ENCODE measurements at places on chromosomes 3 and 15.

GRCh38 chr15:60989696-60990095 lies 239.4 kb downstream of the RORA start:
- no peak for DNase-seq

GRCh38 chr3:159301961-159302360 lies 500.1 kb downstream of the MFSD1 start:
- no peak for DNase-seq

GRCh38 chr3:30639937-30640336 lies 33.5 kb downstream of the TGFBR2 start:
- no peak for DNase-seq

DNA sequence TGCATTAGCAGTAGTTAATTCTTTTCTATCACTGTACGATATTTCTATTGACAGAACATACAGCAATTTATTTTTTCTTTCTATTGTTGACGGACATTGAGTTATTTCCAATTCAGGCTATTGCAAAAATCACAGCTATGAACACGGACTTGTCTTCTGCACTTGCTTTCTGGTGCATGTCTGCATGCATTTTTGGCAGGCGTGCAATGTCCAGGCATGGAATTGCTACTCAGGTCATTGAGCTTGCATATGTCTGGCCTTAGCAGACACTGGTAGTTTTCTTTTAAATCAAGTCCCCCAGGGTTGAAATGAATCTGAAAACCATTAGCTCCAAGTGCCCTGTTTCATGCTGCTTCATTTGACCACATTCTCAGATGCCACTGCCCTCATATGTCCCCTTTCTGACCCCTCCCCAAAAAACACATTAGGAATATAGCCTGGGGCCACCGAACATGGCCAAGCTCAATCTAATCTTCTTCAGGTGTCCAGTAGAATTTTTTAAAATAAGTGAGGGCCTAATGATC lies 72.8 kb downstream of the LRIG1 start:
- no peak for DNase-seq

- DNase-seq, result no peak
These were observed 96.0 kb downstream of the TBC1D2B start for GRCh38 chr15:77981281-77982126.

- no peak for DNase-seq
These were observed 328.9 kb upstream of the RBMS3 start for GRCh38 chr3:28951772-28952556.

DNA sequence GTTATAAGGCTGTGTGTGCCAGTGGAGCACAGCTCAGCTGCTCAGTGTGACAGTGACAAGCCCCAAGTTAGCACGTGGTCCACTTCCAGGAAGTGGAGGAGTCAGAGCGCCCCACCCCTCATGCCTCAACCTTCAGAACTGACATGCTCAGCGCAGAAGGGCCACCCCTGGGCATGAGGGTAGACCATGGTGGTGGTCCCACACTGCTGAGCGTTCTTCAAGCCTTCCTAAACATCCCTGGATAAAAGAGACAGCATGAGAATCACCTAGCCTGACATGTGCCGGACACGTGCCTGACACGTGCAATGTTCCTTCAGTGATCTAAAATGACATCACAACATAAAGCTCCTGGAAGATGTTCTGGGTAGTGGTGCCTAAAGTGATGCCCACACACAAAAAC lies 16.8 kb downstream of the ATP10A start:
- no peak for DNase-seq

GRCh38 chr3:108215871-108216270 lies 6.4 kb downstream of the IFT57 start:
- DNase-seq, result no peak

DNA sequence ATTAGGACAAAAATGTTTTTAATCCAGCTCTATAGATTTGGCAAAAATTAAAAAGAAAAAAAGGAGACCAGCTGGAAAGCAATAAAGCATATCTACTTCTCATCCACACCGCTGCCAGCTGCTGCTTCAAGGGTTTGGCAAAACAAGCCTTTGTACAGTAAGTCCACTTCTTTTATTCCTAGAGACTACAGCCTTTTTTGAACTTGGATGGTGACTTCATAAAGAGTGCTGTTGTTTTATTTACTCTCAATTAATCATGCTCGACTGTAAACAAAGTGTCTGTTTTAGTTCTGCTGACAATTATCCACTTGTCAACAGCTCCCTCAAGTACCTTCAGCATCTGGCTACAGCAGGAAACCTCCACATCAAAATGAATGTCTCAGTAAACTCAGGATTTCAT lies 12.3 kb upstream of the FOXB1 start:
- DNase-seq, result no peak

GRCh38 chr3:170201527-170201926 lies 20.0 kb upstream of the PHC3 start:
- no peak for DNase-seq

DNA sequence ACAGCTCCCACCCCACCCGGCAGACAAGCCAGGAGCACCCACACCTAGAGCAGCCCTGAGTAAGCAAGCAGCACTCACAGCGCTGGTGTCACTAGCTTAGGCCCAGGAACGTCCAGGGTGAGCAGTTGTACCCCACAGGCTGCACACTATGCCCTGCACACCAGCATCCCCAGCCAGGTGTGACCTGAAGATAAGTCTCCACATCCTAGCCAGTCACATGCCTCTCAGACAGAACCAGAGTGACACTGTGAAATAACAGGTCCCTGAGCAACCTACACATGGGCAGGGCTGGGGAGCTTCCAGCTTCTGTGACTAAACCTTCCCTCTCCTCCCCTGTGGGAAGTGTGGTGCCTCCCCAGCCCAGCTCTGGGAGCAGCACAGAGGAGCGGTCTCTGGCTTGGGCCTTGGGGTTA lies 253.6 kb downstream of the UACA start:
- no peak for DNase-seq

DNA sequence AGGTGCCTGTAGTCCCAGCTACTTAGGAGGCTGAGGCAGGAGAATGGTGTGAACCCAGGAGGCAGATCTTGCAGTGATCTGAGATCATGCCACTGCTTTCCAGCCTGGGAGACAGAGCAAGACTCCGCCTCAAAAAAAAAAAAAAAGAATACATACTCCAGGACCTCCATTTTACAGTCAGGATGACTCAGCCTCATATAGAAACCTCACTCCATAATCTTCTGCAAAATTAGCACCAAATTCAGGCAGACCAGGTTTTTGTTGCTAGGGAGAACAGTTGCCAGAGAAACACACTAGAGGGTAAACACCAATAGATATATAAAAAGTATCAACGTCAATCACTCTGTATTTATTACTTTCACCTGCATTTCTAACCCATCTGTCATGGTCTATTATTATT lies 28.3 kb upstream of the AP3B2 start:
- DNase-seq, result no peak

DNA sequence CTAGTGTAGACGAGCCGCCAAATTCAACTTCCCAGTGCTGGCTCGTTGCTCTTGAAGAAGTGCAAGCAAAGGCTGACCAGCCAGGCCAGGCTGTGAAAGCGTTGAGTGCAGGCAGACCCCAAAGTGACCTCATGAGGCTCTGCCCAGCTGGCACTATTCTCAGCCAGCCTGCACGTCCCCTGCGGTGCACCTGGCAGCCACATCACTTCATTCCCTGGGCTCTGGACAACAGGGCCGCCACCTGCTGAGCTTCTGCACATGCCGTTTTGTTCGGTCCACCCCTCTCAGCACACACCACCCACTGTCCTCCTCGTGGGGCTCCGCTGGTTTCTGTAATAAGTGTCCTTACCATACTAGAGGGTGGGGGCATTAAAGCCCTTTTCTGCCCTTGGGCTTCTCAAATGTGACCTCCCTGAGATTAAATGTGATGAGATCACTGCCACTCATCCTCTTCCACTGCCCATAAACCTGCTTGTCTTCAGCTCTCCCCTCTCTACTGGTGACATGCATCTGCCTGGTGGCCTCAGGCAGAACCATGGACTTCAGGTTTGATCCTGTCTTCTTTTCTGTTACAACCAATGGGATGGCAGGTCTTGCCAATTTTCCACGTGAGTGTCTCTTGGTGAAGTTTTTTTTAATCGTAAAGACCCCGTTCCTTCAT lies 6.1 kb downstream of the RASGRF1 start:
- no peak for DNase-seq

DNA sequence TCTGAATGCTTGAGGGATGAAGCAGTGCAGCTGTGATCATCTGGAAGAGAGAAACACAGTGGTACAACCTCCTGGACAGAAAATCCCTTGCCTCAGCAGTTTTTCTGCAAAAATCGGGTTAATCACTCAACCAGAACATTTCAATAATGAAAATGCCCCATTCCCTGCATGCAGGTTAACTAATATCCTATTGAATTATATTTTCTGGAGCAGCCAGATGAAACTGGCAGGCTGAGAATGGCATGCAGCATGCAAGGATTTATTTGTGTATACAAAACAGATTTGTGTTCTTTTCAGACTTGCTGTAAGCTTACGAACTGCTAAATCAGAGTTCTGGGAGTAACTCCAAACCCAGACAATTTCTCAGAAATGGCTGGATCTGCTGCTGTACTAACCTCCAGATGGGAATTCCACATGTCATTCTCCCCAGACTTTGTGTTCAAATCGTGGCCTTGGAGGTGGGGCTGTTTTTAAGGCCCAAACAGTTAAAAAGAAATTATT lies 39.1 kb downstream of the SLC9A9 start:
- no peak for DNase-seq

All from NCI-H1436 treated with DMSO at 0.1 percent for 48 hours (cell line).